Globus pallidus (tissue), 1 donor: ENCODE measurements at places on chromosomes 6 and 20.

DNA sequence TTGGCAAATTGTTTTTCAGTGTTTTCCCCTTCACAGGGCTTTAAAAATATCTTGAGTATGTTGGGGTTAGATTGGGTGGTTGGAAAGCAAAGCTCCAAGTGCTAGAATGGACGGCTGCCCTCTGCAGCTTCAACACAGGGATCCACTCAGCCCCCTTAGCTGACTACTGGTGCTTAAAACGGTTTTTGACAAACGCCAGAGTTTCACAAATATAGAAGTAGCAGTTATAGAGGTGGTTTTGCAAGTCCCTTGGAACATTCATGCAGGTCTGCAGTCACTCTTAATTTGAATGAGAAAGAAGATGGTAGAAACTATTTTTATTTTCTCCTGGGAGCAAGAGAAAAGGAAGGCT is 175.9 kb downstream of the ARID1B start:
- no peak for DNase-seq

DNA sequence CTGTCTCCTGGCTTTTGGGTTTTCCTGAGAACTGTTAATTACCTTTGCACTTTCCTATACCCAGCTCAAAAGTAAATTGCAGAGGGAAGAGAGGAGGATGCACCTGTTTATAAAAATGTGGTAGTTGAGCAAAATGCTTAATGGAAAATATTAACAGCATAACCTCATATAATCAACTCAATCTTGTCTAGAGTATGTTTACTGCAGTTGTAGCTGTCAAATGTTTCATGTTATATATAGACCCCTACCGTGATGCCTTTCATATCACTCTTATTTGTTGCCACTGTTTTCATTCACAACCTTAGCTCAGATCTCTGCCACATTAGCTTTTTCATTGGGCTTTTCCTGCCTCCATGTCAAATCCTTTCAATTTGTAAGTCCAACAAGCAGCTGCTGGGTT is 36.0 kb downstream of the ANKRD6 start:
- no peak for DNase-seq

GRCh38 chr6:145241039-145241438 is 494.3 kb downstream of the EPM2A start:
- DNase-seq: no peak

- DNase-seq: no peak
Measured at GRCh38 chr6:14797875-14798593, 447.8 kb upstream of the JARID2 start.

DNA sequence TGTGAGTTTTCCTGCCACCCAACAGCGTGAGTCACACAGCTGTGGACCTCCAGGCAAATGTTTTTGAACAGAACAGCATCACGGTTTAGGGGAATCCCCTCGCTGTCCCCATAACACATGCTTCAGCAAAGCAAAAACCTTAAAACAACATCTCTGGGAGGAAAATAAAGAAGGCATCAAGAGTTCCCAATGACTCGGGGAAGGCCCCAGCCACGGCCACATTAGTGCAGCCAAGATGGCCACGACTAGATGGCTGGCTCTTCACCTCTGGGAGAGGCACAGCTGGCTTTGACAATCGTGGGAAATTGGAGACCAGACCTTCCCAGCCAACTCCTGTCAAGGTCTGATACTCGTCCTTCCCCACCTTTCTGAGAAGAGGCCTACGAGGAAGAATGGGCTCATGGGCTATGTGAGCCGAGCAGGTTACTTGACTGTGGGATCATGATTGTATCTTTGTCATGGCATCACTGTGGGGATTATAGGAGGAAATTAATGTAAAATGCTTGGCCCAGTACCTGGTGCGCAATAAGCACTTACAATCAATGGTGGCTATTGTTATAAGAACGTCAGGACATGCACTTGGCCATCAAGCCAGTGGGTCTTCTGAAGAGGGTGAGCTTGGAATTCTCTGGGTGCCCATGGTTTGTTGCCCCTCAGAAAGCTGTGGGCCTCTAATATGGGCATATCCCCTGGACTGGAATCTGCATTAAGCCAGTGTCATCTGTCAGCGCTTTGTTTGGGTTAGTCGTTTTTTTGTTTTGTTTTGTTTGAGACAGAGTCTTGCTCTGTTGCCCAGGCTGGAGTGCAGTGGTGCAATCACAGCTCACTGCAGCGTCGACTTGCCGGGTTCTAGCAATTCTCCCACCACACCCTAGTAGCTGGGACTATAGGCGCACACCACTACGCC is 43.6 kb downstream of the FGD2 start:
- DNase-seq: no peak

DNA sequence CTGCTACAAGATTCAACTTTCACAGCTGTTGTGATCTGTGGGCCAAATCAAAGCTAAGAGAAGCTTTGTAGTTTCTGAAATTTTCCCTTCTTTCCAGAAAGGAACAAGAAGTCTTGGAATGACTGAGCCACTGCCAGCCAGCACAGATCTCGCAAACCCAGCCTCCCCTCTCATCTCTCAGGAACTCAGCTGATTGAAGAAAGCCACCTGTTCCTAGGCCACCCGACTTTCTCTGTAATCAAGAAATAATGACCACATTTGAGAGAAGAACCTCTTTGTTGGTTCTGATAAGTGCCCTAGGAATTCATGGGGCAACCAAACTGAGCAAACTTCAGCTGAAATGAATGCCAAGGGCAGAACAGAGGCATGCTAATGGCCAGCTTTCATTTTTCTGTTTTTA is 61.7 kb downstream of the HDGFL1 start:
- no peak for DNase-seq

DNA sequence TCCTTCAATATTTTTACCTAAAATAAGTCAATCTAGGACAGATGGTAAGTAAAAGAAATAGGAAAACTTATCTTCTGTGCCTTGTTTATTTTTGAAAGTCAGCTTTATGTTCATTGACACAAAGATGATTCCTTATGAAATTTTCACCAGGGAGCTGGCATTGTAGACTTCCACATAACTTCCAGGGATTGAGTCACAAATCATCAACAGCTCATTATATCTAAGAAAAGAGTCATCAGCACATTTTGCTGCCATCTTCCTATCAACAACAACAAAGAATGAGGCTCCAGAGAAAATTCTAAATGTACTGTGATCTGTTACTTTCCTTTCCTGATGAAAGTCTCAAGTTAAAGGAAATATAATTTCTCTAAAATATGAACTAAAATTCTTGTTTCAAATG is 48.5 kb downstream of the CFAP61 start:
- no peak for DNase-seq

DNA sequence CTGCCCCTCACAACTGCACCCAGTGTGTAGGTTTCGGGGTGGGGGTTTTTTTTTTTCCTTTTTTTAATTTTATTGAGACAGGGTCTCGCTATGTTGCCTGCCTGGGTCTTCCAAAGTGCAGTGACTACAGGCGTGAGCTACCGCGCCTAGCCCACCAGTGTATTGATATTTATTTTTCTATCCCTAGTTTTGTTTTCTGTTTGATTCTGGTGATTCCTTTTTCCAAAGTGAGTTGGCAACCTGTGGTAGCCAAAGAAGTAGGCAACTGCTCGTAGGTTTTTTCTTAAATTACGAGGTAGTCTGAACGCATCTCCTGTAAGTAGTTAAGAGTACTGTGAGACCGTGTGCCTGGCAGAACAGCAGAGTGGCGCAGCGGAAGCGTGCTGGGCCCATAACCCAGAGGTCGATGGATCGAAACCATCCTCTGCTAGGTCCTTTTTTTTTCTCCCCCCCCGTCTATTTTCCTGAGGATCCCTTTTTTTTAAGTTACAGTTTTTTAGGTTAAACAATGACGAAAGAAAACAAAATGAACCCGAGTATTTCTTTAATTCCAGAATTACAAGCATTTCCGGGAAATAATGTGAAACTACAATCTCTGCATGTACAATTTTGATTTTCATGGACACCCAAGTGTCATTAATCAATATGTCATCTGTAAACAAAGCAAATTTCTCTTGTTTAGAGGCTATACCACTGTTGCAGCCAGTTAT is 78.7 kb upstream of the BTN3A2 start:
- DNase-seq: peak; percentile 84

- DNase-seq: no peak
Measured at GRCh38 chr20:19291024-19291817, 78.8 kb downstream of the SLC24A3 start.

- DNase-seq: no peak
Measured at GRCh38 chr20:31721408-31722256, 1.0 kb downstream of the BCL2L1 start.
